ENCODE measurements at places on chromosomes 1 and 21.
A peak's percentile ranks its signal among the peaks of the same experiment; 100 is the strongest.

DNA sequence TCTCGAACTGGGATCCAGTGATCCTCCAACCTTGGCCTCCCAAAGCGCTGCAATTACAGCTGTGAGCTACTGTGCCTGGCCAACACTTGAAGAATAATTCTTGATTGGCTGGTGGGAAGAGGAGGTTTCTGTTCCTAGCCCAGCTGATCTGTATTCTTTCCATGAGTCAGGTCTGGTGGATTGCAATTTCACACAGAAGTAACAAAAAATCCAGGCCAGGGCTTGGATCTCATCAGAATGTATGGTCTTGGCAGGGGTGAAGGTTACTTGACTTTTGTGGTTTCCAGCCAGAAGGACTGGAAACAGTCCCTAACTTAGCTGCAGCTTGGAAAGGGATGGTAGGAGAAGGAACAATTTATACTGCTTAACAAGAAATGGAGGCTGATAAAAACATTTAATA is 5.1 kb upstream of the HP1BP3 start:
- no peak for DNase-seq

DNA sequence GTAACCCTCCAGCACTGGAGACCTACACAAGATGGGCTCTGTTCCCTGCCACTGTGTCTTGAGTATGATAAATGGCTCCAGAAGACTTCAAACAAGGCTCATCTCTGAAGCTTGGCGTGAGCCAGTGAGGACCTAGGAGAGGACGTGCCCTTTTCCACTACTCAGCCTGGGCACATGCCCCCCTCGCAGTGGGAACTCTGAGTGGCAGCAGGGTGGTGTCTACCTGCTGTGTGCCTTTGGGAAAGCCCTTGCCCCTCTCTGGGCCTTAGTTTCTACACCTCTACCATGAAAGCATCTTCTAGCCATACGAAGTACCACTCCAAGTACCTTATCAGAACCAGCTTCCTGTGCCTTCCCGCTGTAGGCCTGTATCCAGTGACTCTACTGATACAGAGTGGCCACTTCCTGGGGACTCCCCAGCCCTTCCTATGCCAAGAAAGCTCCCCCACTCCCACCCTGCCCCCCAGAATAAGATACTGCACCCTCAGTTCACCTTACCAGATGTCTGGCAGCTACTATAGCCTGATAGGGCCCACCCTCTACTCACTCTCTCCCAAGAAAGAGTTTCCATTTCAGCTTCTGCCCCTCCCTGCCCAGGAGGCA is 3.1 kb upstream of the MOB3C start:
- DNase-seq = no peak

GRCh38 chr1:19166066-19166465 is 44.0 kb downstream of the UBR4 start:
- no peak for DNase-seq

- DNase-seq = no peak
Observed at GRCh38 chr21:42550817-42551216, 37.2 kb downstream of the SLC37A1 start.

GRCh38 chr1:185062710-185063370 is 17.5 kb downstream of the RNF2 start:
- no peak for DNase-seq

DNA sequence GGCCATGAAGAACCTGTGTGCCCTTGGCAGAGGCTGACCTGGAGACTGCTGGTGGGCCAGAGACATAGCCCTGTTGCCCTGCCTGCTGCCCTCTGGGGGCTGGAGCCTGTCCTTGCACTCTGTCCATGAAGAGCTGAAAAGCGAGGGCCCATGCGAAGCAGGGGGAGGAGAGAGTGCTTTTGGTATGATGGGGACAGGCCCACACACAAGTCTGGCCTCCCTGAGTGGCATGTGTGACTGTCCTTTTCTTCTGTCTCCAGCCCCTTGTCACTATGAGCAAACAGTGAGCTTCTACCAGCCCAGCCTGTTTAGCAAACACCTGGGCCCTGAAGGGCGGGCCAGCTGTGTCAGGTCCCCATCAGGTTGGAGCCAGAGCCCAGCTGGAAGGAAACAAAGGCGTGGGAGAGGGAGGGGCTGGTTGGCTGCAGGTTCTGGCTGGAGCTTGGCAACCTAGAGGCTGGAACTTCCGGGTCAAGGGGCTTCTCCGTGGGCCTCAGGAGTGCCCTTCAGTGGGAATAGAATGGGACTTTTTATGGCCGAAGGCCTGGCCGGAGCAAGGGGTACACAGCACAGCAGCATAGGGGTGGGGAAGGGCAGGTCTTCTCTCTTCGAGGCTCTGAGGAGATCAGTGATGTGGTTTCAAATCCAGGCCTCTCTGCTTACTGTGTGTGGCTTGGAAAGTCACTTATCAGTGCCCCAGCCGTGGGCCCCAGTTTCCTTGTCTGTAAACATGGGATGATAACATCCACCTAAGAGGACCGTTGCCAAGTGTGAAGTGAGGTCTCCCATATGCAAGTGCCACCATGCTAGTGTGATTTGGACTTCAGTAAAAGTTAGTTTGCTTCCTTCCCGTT is 14.3 kb downstream of the QSOX1 start:
- no peak for DNase-seq

DNA sequence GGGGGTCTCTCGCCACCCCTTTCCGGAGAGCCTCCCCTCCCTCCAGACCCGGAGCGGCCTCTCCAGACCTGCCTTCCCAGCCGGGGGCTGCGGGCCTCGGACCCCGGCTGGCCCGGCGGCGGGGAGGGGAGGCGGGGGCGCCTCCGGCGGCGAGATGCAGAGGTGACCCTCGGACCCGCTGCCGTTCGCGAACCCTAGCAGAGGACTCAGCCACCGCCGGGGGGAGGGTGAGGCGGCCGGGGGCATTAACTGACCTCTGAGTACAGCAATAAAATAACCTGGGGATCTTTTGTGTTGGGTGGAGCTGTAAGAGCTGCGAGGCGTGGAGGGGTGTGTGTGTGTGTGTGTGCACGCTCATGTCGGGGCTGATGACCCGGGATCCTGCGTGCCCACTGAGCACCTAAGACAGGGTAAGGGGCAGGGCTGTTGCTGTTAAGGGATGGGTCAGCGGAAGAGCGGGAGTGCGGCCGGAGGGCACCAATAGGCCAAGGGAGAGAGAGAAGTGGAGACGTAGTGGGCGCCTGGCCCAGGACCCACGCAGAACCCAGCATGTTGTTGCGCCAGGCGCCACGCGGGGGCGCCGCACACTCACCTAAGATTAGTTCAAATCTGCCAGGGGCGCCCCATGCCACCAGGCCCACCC is 6.3 kb downstream of the HAPLN2 start:
- DNase-seq = peak; percentile 71

DNA sequence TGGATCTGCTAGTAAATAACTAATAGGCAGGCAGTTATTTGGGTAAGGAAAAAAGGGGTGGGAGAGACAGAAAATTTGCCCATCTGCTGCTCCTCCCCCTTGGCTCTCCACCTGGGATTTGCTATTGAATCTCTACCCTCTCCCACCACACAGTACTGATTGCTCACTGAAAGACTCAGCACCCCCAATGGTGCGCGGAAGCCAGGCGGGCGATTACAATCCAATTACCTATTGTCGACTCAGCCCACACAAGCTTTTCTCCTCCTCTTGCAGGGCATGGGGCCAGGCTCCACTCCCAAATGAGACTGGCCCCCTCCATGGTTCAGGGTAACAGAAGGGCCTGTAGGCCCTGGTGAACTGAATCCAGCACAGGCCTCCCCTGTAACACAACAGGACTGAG is 2.7 kb upstream of the HMGN2 start:
- no peak for DNase-seq

- DNase-seq = no peak
Observed at GRCh38 chr21:15272591-15272990, 207.8 kb upstream of the NRIP1 start.

- no peak for DNase-seq
Observed at GRCh38 chr21:42143111-42143510, 72.0 kb downstream of the UMODL1 start.

DNA sequence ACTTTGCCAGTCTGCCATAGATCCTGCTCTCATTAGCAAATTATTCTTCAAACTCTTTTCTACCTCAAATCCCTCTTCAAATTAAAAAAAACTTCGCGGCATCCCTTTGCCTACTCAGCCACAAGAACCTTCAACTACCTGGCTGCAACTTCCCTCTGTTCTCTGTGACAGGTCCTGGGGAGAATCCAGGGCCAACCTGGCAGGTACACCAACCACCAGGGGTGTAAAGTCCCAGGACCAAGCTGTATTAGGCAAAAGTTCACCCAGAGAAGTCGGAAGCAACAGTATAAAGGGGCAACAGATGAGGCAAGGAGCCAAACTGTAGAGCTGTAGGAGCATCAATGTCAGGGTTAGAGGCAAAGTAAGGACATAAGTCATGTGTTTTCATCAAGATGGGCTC is 18.3 kb upstream of the ITLN2 start:
- DNase-seq = no peak

- no peak for DNase-seq
Observed at GRCh38 chr1:53315456-53316423, 12.1 kb downstream of the LRP8 start.

DNA sequence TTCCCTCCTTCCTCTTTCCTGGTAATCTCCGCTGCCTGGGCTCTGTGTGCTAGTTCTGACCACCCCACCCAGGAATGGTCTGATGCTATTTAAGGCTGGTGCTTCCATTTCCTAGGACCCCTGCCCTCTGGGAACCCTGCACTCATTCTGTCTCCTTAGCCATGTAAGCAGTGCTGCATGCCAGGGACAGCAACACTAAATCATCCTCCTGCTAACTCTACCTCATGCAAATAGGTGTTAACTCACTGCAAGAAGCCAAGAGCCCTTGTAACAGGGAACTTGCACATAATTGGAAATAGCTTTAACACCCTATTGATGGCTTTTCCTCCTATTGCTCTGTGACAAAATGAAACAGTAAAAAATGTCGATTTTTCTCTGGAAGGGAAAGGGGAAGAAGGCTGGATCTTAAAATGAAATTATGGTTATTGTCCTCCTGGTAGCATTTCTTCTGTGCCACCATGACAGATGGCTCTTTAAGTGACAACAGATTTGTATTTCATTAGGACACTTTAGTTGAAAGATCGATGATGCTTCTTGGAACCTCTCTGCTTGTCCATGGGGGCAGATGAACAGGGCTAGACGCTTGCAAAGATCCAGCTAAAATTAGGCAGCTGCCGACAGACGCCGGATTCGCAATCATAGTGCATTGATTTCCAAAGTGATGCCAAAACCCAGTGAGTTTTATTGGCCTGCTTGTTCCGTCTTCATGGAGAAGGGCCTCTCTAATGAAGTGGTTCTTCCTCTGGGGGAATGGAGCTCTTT is 551.7 kb downstream of the MATN1 start:
- DNase-seq = no peak

- DNase-seq = no peak
Observed at GRCh38 chr1:101846820-101847219, 149.9 kb downstream of the OLFM3 start.

DNA sequence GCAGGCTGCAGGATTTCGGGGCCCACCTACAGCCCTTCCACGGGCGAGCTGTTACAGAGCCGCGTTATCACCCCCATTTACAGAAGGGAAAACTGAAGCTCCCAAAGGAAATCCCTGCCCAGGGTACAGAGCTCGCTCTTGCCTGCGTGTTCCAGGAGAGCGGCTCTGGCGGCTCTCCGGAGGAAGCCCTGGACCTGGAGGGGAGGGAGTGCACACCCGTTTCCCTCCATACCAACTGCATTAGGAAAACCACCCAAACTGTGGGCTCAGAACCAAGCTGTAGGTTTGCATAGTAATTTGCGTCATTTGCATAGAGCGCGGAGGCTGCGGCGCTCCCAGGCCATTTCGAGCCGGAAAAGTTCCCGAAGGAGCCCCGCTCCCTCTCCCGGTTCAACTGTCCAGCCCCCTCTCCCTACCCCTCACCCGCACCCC is 24.7 kb upstream of the ADGRB2 start:
- DNase-seq = no peak

DNA sequence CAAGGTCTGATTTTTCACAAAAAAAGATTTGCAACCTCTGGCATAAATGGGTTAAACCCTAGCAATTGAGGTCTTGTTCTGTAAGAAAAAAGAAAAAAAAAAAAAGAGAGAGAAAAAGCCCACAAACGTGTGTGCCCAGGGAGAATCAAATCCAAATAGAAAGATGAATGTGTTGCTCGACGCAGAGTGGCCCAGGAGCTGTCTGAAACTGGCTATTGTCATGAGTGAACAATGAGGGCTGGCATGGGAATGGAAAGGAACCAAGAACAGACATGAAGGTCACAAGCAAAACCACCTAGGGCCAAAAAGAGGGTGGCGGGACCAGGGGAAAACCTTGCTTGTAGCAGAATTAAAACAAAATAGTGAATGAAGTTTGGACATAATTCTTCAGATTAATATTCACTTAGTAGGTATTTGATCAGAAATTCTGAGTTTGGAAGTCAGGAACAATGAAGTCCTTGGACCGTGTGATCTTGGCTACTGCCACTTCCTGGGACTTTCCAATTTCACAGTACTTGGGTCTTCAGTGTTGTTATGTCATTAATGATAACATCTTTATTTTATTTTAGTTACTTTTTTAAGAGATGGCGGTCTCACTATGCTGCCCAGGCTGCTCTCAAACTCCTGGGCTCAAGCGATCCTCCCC is 3.1 kb downstream of the ENO1 start:
- no peak for DNase-seq

- no peak for DNase-seq
Observed at GRCh38 chr1:217462666-217463065, 168.2 kb downstream of the GPATCH2 start.

DNA sequence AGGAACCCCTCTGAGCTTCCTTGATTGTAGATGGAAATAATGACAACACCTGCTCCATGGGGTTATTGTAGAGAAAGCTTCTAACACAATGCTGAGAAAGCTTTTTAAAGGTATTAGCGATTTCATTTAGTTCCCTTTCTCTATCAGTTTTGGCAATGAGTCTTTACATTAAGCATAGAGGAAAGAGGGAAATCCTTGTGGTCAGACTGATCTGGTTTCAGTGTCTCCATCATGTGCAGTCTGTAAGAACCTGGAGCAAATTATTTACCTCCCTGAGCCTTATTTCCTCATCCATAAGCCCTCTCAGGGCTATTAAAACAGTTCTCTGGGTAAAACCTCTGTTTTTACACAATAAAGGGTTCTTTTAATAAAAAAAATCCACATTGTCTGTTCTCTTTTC is 87.5 kb downstream of the FGGY start:
- no peak for DNase-seq

DNA sequence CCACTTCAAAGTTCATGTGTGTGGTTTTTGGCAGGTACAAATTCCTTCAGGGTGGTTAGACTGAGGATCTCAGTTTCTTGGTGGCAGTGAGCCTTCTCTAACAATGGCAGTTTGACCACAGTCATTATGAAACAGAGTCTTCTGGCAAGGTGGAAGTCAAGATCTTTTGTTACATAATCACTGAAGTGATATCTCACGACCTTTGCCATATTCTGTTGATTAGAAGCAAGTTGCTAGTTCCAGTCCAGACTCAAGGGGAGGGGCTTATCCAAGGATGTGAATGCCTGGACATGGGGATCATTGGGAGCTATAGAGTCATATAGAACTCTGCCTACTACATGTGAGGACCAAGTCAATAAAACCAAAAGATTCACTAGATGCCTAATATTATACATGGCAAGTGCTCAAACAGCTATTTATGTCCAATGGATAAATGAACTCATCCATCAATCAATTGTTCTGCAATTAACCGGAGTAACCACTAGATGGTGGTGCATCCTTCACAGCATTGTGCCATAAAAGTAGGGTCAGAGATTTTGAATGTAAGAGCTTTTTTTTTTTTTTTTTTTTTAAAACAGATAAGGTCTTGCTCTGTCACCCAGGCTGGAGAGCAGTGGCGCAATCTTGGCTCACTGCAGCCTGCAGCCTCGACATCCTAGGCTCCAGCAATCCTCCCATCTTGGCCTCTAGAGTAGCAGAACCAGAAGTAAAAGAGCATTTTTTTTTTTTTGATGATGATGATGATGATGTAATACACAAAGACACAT is 131.9 kb downstream of the CRB1 start:
- DNase-seq = no peak

Measured in stimulated activated CD4-positive, alpha-beta T cell treated with anti-CD3 and anti-CD28 coated beads, Interleukin-1b, Interleukin-23, amount 100 ng/mL, for 4 hours (primary cell).